Fibroblast of the aortic adventitia (primary cell): ENCODE measurements at places on chromosomes 13 and 19. TPM values are rescaled to one million over a fixed set of nuclear protein-coding genes. Genes with fewer than 3 reads are reported as not detected.

ZNF844 gene
- 2.0 and 11.1 TPM in 2 replicates for total RNA-seq

CAMSAP3 gene
- not detected in 2 replicates for total RNA-seq

FBXO17 gene
- 22.9 and 56.3 TPM in 2 replicates for total RNA-seq

PGLYRP2 gene
- total RNA-seq = not detected in 2 replicates

ETFB gene
- 66.8 and 104 TPM in 2 replicates for total RNA-seq

TEKTIP1 gene
- not detected in 2 replicates for total RNA-seq

CASP14 gene
- not detected in 2 replicates for total RNA-seq

SEMA6B gene
- 0.72 and 1.7 TPM in 2 replicates for total RNA-seq

ZAR1L gene
- not detected in 2 replicates for total RNA-seq
